Inflammatory macrophage (primary cell): ENCODE measurements at places on chromosomes 6 and 20.
A peak's percentile ranks its signal among the peaks of the same experiment; 100 is the strongest.

- DNase-seq: peak; percentile 69
These were observed 81.9 kb downstream of the PHACTR2 start for GRCh38 chr6:143759666-143760065.

GRCh38 chr20:34369265-34369664 lies 6.2 kb downstream of the ITCH start:
- DNase-seq: no peak

GRCh38 chr20:32029561-32029960 lies 19.3 kb downstream of the CCM2L start:
- DNase-seq: no peak

DNA sequence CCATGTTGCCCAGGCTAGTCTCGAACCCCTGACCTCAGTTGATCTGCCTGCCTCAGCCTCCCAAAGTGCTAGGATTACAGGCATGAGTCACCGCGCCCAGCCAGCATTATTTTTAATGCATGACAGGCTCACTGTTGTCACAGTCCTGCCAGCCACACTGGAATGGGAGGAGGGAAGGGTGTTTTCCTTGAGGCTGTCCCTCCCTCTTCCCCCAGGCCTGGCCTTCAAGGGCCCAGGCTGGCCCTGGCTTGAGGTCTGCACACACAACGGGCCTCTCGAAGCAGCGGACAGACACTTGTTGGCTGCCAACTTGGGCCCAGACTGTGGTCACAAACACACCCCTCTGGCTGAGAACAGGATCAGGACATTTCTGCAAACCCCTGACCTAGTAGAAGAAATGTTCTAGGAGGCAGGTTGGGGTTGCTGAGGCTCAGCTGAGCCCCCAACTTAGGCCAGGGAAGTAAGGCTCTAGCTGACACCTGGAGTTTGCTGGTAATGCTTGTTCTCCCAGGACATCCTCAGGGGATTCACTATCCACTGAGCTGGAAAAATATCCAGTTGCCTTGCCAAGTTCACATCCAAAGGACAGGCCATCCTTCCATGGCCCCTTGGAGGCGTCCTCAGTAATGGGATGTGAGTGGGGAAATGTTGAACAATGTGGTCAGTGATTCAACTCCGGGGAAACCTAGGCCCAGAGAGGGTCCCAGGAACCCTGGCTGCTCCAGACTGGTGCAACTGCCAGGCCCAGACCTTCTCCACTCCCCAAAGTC lies 9.9 kb downstream of the SNTA1 start:
- DNase-seq: no peak

DNA sequence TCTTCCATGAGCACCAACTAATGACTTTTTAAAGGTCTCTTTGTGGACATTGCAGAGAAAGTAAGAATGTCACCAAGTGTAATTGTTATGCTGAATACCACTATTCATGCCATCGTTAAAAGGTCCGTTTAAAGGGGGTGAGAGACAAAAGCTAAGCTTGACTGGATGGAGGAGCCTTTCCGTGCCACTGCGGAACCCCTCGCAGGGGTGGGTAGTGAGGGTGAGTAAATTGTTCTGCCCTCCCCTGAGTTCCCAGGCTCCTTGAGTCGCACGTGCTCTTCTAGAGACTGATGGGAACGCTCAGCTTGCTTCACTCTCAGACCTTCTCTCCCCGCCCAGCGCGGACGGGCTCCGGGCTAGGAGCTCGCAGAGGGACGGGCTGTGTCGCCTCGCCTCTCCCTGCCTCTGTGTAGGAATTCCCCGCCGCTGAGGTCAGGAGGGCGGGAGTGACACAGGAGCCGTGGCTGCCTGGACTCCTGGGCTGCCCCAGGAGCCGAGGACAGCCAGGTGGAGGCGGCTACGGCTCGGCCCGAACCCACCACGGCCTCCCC lies 314.8 kb upstream of the QKI start:
- no peak for DNase-seq
